Activated CD8-positive, alpha-beta memory T cell treated with anti-CD3 and anti-CD28 coated beads for 48 hours (primary cell): ENCODE measurements at places on chromosomes 1 and 21.

GRCh38 chr1:161502181-161502580 is 3.1 kb upstream of the FCGR2A start:
- no peak for DNase-seq

DNA sequence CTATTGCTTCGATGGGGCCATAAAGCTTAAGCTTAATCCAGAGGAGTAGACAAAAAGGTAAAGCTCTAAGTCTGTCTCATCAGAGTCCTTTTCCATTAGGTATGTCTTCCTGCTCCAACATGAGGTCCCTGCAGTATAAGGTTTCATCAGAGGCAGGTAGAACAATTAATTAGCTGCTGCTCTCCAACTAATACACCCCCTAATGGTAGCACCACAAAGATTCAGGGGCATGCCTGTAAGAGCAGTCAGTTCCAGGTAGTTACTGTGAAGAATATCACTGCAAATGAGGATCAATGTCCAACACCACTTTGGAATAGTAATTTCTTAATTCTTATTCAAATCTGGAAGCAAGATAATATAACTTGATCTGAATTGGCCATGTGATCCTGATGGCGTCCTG is 160.3 kb upstream of the ESRRG start:
- DNase-seq: no peak

- no peak for DNase-seq
Observed at GRCh38 chr1:195475568-195475967, 1132.7 kb downstream of the KCNT2 start.

GRCh38 chr1:71521655-71522264 is 440.9 kb upstream of the ZRANB2 start:
- DNase-seq: no peak

DNA sequence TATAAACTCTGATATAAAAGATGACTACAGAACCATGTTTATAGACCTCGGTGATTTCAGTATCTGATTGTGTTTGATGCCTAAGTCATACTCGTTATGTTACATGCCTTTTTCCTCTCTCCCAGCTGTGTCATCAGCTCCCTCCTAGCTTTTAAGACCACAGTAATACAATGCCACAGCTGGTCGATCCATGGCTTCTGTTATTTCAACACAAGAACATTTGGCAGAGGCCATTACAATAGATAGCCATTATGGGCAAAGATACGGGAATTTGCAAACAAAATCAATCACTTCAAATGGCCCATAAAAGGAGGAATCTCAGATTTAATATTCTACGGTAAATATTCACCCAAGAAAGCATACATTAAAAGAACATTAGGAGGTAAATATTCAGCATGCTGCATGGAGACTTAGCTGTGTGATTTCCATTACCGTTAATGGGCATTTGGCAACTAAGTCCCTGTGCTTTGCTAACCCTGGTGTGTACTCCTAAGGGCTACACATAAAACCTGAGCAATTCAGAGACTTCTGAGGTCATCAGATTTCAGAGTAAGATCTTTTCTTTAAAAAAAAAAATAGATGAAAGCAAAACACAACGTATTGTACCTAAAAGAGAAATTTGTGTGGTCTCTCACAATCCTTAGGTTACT is 153.4 kb downstream of the PIGK start:
- DNase-seq: no peak

GRCh38 chr1:247366926-247367645 is 35.4 kb upstream of the ZNF496 start:
- DNase-seq: no peak

DNA sequence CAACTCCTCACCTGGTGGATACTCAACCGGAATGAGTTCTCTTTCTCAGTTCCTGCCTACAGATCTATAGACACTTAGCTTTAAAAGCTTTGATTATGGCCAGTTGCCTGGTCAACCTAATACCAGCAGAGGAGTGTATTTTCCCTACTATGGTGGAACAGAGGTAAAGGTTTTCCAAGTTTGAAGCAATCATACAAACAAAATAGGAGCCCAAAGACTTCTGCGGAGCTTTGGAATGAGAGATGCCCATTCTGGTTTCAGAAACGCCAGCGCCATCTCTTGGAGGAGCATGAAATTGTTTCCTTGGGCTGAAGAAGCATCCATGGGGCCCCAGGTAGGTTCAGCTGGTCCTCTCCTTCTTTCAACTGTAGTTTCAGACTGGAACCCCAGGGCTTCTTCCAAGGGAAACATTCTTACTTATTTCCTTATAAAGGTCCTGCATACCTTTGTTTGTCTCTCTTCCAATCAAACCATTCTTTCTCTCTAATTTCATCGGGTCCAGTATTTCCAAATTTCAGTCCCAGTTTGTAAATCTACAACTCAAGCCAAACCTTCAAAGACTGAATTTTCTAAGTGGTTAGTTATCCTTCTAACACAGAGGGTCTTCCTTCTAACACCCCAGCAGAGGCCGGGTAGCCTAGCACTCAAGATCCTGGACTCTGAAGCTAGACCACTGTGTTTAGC is 95.9 kb downstream of the KCNJ15 start:
- DNase-seq: no peak

GRCh38 chr1:233390842-233391737 is 63.6 kb downstream of the MAP3K21 start:
- no peak for DNase-seq

DNA sequence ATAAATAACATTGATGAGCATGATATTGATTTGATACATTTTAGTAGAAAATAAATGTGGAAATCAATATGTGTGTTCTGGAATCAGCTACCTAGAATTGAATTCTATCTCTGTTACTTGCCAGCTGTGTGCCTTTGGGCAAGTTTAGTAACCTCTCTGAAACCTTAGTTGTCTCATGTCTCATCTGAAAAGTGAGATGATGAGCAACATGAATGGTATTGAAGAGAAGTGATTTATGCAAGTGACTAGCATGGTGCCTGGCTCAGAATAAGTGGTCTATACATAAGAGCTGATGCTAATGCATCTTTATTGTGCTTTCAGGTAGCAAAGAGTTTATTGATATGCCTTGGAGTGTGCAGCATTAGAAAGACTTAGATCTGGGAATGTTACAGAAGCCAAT is 383.3 kb downstream of the PRDM2 start:
- DNase-seq: no peak

DNA sequence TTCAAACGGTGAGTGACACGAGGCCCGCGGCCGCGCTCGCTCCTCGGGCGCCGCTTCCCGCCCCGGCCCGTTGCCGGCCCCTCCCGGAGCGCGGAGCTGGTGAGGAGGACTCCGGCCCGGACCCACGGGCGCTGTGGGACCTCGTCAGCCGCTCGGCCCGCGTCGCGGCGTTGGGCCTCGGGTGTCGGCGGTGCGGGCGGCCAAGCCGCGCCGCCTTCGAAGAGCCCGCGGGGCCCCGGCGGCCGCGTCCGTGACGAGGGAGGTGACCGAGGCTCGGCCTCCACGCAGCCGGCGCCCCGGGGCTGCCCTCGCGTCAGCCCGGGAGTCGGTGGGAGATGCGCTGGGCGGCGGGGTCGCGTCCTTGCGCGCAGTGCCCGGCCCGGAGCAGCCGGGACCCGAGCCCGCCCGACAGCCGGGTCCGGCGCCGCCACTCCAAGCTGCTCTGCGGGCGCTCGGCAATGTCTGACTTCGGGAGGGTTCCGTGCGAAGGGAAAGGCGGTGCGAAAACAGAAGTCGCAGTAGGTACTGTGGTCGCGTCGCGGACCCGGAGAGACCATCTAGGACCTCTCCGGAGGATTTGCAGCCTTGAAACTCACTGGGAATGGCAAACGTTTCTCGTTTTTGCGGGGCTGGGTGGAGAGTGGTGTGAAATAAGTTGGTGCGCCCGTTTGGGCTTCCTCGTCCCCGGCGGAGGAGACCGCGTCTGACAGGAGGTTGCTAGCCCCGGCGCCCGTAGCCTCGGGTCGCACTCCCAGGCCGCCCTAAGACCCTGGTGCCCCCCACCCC is 829 bp downstream of the SPEN start:
- DNase-seq: no peak

DNA sequence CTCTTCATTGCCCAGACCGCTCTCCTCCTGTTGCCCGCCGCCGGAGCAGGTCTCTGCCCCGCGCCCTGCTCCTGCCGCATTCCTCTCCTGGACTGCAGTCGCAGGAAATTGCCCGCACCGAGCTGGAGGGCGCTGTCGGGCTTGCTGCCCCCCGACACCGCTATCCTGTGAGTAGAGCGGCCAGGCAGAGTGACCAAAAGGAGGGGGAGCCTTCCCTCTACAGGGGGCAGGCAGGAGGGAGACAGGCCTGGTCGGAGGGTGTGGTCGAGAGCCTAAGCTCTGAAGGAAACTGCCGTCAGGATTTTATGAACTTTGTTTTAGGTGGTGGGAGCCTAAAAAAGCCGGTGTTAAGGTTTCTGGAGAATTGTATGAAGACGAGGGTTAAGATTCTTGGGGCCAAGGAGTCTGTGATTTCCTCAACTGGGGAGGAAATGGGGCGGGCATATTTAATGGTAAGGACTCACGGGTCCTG is 517 bp downstream of the LRIG2 start:
- DNase-seq: no peak

GRCh38 chr1:147527941-147528936 is 13.1 kb upstream of the BCL9 start:
- DNase-seq: no peak

DNA sequence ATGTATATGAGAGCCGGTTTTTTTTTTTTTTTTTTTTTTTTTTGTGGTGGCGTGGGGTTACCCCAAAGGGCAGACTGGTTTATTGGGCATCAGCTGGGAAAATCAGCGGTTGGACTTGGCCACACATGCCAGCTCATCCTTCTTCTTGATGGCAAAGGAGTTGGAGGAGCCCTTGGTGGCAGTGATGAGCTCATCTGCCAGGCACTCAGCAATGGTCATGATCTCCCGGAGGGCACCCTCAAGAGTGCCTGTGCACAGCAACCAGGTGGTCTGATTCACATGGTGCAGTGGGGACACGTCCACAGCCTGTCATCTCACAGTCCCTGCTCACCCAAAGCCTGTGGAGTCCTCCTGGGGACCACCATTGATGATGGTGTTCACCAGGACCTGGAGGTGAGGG is 62.0 kb downstream of the MRPS6 start:
- no peak for DNase-seq

- DNase-seq: no peak
Observed at GRCh38 chr1:162872981-162873380, 12.0 kb upstream of the CCDC190 start.

DNA sequence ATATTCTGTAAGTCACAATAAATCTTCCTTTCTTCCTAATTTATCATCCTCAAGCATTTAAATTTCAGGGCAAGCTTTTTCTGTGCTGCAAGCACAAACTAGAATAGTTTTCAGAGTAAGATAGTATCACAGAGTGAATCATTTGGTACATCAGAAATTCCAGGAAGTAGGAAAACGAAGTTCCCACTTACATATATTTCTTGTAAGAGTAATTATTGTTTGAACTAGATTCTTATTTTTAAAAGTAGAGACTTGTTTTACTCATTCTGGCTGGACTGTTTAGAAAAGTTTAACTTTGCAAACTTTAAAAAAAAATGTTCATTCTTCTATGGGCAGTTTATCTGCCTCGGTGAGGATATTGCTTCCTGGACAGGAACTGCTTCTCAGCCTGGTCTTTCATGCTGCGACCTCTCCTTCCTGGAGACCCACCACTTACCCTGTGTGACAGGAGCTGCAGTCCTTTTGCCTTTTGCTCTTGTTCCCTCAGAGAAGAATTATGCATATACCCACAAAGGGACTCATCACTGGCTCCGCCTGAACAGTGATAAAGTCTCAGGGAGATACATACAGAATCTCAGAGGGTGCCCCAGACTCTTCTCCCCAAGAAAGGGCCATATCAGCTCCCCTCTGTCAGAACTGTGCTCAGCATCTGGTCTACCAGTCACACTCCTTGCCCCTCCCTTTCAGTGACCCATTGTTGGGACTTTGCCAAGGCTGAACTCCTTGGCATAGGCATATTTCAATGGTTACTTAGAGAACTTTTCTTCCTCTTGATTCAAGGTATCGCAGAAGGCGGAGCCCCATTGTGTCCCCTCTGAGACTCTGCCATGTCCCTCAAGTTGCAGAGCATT is 102.7 kb upstream of the CD55 start:
- DNase-seq: no peak

DNA sequence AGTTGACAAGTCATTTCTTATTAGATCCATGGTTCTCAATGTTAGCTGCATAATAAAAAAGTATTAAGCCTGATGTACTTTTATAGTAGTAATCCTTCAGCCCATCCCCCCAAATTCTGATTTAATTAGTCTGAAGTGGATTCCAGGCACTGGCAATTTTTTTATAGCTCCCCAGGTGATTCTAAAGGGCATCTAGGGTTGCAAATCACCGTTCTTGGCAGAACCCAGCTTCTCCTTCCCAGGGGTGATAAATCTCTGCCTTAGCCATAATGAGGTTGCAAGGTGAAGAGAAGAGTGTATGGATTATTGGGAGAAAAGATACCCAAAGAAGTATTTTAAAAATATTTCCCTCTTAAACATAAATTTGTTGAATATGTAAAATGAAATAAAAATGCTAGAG is 43.0 kb upstream of the RXRG start:
- DNase-seq: no peak

GRCh38 chr1:180155182-180155682 is 563 bp downstream of the QSOX1 start:
- DNase-seq: peak; percentile 19

DNA sequence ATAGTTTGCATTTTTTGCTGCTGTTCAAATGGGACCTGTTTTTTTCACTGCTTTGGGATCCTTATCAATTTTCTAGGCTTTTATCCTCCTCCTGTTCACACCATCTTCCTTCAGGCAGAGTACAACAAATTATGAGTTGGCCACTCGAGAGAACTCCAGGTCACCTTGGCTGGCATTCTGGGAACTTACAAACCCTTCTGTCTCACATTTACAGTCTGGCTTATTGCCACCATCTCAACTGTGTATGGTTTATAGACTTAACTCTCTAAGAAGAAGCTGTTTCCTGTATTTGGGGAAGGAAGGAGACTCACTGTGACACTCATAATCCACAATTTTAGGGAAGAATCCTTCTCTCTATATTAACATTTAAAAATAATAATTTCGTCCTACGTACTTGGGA is 5.4 kb upstream of the ZNF691 start:
- no peak for DNase-seq

DNA sequence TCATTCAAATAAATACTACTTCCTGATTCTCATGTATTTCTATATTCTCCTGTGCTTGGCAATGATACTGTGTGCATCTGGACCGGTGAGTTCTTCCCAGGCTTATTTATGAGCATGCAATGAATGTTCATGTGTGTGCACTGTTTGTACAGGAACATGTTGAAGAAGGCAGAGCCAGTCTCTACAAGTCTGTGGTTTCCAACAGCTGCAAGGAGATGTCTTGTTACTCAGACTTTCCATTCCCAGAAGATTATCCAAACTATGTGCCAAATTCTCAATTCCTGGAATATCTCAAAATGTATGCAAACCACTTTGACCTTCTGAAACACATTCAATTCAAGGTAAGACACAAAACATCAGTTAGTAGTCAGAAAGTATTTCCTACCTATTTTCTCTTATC is 19.1 kb downstream of the FMO1 start:
- DNase-seq: no peak

DNA sequence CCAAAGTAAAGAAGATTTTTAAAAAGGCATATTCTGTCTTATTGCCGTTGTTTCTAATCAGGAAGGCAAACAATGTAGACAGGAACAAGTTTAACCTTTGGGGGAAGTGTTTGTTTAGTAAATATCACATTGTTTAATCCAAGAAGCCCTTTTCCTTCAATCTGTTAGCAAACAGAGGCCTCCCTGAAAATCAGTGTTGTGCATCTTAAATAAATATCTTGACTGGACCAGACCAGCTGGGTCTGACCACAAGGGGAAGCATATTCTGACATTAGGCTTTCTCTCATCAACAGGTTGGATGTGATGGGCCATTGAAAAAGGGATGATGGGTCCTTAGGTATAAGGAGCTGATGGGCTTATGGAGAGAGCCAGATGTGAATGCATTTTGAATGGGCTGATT is 81.8 kb upstream of the SGIP1 start:
- DNase-seq: no peak
